ENCODE measurements at places on chromosomes 6 and 20.

DNA sequence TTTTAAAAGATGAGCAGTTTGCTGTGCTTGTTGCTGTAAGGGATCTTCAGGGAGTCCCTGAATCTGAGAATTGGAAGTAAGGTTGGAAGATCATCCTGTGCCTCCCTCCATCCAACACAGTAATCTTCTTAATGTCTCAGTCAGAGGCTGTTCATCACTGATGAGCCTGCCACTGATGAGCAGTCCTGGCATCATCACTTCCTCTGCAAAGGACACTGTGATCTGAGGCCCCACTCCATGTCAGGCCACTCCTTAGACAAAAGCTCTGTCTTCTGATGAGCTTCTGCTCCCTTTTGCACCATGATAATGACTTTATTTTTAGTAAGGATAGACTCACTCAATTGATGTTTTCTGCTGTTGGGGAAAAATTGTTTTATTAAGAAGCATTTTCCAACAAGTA lies 121.0 kb downstream of the UST start:
- no peak for DNase-seq

DNA sequence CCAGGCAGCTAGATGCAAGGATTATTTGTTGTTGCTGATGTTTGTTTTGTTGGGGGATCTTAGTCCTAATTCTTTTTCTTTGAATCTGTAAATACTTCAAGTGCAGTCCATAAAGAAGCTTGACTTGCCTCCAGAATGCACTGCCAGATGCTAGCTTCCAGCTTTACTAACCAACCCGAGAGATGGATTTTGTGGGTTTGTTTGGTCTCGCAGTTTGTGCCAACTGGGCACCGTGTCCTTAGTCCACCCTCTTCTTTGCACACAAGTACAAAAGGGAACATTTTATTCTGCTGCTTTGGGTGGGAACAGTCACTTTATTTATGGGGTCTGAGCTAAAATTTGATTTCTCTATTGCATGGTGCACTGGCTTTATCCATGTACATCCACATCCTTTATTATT lies 212.0 kb downstream of the PLCB1 start:
- no peak for DNase-seq

DNA sequence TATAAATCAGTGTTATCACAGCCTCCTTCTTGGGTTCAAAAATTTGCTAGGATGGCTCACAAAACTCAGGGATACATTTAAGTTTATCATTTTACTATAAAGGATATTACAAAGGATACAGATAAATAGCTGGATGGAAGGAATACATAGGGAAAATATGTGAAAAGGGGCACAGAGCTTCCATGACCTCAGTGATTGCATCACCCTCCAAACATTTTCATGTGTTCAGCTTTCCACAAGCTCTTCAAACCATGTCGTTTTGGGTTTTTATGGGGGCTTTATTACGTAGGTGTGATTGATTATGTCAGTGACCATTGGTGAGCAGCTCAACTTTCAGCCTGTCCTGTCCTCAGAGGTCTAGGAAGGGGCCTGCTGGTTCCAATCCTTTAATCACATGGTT lies 68.0 kb downstream of the CYB5R4 start:
- no peak for DNase-seq

DNA sequence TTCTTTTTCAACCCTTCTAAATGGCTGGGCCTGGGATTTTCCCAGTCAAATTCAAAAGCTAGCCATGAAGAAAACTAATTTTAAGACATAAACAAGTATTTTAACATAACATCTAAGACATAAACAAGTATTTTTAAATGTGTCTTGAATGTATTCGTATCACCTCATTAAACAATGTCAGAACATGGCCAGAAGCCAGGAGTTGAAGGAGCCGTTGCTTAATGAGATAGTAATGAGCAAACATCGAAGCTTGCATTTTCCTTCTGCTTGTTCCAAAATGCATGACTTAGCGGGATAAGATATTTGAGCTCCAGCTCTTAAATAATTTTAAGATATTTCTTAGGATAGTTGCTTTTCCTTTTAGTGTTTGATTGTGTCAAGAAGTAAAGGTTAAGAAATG lies 4.2 kb upstream of the RNF182 start:
- no peak for DNase-seq

- DNase-seq, result peak; percentile 47
Measured at GRCh38 chr6:135922174-135922573, 70.7 kb downstream of the PDE7B start.

- DNase-seq, result no peak
Measured at GRCh38 chr6:4545893-4546292, 230.3 kb upstream of the CDYL start.

DNA sequence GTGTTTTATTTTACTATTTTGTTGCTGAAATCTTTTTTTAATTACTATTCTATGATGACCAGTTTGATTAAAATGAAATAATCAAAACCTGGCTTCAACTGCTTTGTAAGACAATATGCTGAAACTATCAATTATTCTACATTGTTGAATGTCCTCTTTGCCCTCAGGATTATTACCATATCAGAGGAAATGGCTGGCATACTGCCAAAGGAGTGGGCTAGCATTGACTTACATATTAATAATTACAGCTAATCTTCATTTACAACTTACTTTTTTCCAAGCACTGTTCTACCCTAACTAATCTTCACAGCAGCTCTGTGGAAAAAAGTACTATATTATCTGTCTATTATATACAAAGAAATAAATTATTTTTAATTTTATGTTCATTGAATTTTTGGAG lies 560.5 kb downstream of the BCKDHB start:
- DNase-seq, result no peak

DNA sequence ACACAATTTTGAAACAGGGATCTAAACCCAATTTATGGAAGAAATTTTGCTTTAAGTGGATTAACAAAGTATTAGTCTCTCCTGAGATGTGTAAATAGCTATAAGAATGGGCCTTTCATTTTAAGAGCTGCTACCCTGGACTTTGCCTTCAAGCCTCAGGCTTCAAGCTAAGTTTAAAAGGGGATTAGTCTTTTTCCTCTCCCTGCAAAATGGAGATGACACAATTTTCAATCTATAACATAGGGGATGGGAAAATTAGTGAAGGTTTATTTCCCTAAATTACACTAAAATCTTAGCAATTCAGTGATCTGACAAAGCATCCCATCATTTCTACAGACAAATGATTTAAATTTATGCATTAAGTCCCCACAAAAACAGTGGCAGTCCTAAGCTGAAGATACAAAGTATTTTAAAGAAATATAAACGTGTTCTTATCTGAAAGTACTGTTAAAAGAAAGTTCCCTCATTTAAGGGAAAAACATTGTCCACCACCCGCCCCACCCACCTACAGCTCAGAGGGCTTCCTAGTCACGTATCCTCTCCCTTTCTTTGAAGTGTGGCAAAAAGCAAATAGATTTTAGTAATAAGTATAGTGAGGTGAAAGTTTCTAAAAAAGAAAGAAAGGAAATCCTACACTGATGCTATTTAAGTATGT lies 14.5 kb downstream of the ARHGAP18 start:
- DNase-seq, result no peak

DNA sequence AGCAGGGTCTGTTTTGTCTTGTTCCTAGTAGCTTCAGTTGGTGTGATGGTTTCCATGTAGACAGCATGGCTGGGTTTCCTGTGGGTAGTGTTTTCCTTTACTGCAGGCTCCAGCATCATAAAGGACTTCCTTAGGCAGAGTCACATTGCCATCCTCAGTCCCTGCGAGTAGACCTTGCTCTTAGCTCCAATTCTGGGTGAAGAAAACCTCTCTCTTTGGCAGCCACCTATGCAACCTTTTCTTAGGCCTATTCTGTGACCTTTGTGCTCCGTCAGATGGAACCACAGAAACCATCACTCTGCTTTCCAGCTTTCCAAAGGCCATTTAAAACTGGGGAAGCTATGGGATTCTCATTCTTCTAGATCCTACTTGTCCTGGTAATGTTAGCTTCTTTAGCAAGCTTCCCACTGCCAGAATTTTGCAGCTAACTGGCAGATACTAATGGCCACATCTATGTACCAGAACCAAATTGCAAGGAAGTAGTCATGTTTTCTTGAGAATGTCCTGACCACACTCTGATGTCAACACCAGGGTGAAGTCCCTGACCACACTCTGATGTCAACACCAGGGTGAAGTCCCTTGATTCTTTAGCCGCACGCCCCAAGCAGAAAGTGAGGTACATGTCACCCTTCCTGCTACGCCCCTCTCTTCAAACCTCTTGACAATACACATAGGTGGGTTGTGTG lies 646.6 kb upstream of the HS3ST5 start:
- peak; percentile 20 for DNase-seq

DNA sequence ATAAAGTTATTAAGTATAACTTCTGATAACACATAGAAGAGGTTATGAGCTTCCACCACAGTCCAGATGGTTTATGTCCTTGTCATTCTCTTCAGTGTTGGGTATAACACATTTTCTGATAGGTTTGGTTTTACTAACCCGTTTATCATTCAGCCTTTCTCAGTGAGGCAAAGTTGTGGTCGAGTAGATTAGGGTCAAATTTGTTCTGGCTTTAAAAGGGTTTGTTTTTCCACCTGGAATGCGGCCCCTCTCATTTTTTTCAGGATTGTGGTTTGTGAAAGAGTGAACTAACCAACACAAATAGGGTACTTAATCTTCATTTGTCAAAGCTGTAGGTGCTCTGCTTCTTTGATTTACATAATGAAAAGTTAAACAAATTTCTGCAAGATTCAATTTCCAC lies 204.2 kb upstream of the ASCC3 start:
- DNase-seq, result no peak

- no peak for DNase-seq
Measured at GRCh38 chr6:83309344-83309743, 116.2 kb downstream of the RWDD2A start.

DNA sequence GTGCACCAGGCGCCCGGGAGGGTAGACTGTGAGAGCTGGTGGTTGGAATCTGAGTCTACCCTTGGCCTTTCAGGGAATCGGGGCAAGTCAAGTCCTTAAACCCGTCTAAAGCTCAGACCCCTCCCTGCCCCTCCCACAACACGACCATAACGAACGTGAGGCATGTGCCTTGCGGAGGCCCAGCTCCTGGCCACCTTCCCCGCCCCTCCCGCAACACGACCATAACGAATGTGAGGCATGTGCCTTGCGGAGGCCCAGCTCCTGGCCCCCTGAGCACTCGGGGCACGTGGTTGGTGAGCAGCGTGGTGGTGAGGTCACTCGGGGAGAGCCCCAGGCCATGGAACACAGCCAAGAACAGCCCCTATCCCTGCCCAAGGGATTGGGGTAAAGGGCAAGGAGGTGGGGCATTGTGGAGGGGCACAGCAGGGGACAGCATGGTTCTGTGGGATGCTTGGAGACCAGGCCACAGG lies 132.2 kb downstream of the TAF4 start:
- no peak for DNase-seq

- DNase-seq, result no peak
Measured at GRCh38 chr20:63534427-63534830, 2.7 kb downstream of the PTK6 start.

Measured in stimulated activated naive B cell treated with anti-CD40 and anti-IgM and Interleukin-4, amounts not matched to agents 10 μg/mL and 1 μg/mL and 100 μg/mL, for 72 hours (primary cell).